ENCODE measurements at places on chromosomes 6 and 20.

DNA sequence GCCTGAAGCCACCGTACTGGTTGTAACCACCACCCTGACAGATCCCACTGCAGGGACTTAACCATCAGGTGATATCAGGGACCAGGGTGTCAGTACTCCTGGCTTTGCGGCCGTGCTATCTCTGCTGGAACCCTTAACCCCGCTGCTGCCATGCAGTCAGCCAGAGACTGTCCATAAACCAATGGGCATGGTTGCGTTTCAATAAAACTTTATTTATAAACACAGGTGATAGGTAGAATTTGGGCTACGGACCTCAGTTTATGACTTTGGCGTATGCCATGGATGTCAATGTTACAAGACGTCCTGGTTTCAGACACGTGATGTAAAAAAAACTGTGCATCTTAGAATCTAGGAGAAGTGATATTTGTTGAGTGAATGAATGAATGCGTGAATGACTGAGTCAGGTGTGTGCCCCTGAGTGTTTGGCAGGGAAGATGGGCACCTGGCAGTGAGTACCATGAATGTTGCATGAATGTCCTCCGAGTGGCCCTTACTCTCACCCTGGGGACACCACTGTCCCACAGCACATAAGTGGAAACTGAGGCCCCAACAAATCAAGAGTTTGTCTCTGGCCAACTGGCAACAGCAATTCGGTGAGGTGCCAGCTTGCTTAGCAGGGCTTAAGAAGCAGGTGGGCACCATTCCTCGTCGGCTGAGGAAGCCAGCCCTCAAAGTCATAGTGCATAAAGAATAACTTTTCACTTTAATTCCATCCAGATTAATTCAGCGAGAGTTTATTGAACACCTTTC lies 64.0 kb upstream of the APCDD1L start:
- DNase-seq, result no peak

DNA sequence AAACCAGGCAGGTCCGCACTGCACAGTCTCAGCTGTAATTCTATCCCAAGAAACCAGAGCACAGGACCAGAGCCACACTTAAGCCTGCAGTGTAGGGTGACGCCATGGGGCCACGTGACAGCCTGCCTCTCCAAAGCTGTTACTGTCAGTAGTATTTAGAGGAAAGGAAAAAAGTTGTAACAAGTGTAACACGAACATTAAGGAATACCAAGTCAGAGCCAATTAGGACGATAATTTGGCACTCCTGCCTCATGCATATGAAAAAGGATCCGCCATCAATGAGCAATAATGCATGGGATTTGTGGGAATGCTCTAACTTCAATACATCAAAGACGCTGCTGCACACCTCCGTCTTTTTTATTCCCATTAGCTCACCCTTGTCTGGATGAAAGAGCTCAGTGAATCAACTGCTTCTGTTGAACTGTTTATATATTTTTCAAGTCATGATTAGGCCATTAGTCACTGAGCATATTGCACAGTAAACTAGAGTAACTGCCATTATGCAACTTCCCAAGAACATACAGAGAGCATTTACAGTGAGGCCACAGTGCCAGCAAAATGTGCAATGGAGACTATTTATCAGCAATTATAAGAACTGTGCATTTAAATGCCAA lies 79.9 kb downstream of the ATXN1 start:
- DNase-seq, result no peak

DNA sequence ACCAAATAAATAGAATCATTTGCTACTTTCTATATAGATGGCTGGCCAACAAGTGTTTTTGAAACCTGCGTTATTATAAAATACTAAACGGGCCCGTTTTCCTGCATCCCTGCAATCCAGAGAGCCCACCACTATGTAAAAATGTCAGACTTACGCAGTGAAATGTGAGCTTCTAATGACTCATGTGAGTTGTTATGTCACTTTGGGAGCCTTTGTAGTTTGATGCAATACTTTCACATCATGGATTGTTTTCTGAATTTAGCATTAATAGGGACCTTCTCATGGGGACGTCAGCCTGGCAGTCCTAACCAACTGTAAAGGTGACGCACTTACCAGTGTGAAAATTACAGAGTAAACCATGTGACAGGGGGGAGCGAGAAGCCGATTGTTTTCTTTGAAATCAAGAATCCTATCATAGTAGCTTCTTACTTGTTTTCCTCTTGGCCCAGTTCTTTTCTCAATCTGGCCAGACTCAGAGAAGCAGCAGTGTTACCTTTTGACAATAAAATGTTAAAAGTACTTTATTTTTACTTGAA lies 75.3 kb downstream of the SSR1 start:
- DNase-seq, result no peak

DNA sequence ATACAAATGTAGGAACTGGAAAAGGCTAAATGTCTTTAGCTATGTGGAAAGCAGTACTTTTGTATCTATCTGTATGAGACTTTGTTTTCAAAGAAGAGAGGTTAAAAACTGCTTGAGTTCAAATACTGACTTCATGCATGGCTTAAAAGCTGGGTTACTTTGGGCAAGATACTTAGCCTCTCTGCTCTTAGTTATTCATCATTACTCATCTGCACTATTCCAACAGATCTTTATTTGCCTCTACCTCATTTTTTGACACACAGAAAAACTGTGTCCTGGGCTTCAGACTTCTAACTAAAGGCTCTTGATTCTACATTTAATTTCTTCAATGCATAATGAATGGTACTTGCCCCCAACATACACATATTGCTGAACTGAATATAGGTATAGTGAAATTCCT lies 114.8 kb downstream of the DST start:
- DNase-seq, result no peak

GRCh38 chr20:58340853-58341252 lies 31.3 kb downstream of the RAB22A start:
- no peak for DNase-seq
